ENCODE measurements at places on chromosomes 2 and 18.
A peak's percentile ranks its signal among the peaks of the same experiment; 100 is the strongest.

GRCh38 chr2:200212862-200213425 lies 93.5 kb upstream of the SPATS2L start:
- no peaks in the 10 kb centered on the region for H3K4me1 ChIP-seq
- no peaks in the 10 kb centered on the region for H3K27me3 ChIP-seq
- no peaks in the 10 kb centered on the region for H3K36me3 ChIP-seq
- no peak overlapping the region for H3K4me3 ChIP-seq

DNA sequence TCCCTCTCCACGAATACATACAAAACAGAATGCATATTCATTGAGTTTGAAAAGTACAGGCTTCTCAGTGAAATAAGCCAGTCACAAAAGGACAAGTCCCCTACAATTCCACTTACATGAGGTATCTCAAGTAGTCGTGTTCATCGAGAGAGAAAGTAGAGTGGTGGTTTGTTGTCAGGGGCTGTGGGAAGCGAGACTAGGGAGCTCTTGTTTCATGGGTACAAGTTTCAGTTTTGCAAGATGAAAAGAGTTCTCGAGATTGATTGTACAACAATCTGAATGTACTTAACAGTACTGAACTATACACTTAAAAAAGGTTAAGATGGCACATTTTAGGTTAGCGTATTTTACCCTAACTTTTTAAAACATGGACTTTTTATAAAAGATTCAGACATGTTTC lies 71.5 kb upstream of the TTC39C start:
- no peaks in the 10 kb centered on the region for H3K27me3 ChIP-seq
- no peak for DNase-seq
- no peak overlapping the region for H3K27ac ChIP-seq

- peaks cover 5% of the 10 kb centered on the region for H3K4me1 ChIP-seq
- H3K27ac ChIP-seq = peak overlapping the region; percentile 80
- H3K27me3 ChIP-seq = no peaks in the 10 kb centered on the region
- no peaks in the 10 kb centered on the region for H3K36me3 ChIP-seq
- peak overlapping the region; percentile 70 for H3K4me3 ChIP-seq
- peak; percentile 70 for DNase-seq
These were observed 3.0 kb downstream of the ZNF516 start for GRCh38 chr18:76491776-76492668.

DNA sequence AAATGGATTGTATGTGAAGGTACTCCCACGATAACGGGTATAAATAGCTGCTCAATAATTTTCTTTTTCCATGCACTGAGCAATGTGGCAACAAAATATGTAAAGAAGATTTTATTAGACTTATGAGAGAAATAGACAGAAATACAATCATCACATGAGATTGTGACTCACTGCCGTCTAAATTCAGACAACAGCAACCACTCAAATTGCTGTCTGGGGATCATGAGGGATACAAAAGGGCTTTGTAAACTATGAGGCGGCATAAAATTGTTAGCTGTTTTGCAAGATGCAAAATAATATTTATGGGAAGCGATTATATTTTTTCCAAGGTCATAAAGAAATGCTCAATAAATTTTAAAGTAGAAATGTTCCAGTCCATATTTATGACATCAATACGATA lies 259.1 kb upstream of the AGAP1 start:
- no peaks in the 10 kb centered on the region for H3K27me3 ChIP-seq
- H3K4me1 ChIP-seq = peaks cover 14% of the 10 kb centered on the region
- H3K27ac ChIP-seq = no peak overlapping the region
- no peaks in the 10 kb centered on the region for H3K36me3 ChIP-seq
- no peak for DNase-seq

- no peaks in the 10 kb centered on the region for H3K27me3 ChIP-seq
- H3K4me1 ChIP-seq = peaks cover 3% of the 10 kb centered on the region
- H3K36me3 ChIP-seq = no peaks in the 10 kb centered on the region
- no peak overlapping the region for H3K4me3 ChIP-seq
- no peak for DNase-seq
- no peak overlapping the region for H3K27ac ChIP-seq
These were observed 59.4 kb downstream of the RNF152 start for GRCh38 chr18:61833387-61833786.

GRCh38 chr2:16960579-16960978 lies 294.9 kb upstream of the CYRIA start:
- no peaks in the 10 kb centered on the region for H3K36me3 ChIP-seq
- no peaks in the 10 kb centered on the region for H3K27me3 ChIP-seq
- H3K4me3 ChIP-seq = no peak overlapping the region
- DNase-seq = no peak
- H3K27ac ChIP-seq = no peak overlapping the region
- H3K4me1 ChIP-seq = no peaks in the 10 kb centered on the region

GRCh38 chr2:18777250-18777812 lies 188.0 kb upstream of the NT5C1B start:
- no peak for DNase-seq
- no peaks in the 10 kb centered on the region for H3K27me3 ChIP-seq
- H3K4me3 ChIP-seq = no peak overlapping the region
- H3K36me3 ChIP-seq = no peaks in the 10 kb centered on the region
- H3K4me1 ChIP-seq = no peaks in the 10 kb centered on the region

GRCh38 chr18:49510393-49511115 lies 23.5 kb upstream of the C18orf32 start:
- H3K36me3 ChIP-seq = no peaks in the 10 kb centered on the region
- peak; percentile 13 for DNase-seq
- no peak overlapping the region for H3K27ac ChIP-seq

DNA sequence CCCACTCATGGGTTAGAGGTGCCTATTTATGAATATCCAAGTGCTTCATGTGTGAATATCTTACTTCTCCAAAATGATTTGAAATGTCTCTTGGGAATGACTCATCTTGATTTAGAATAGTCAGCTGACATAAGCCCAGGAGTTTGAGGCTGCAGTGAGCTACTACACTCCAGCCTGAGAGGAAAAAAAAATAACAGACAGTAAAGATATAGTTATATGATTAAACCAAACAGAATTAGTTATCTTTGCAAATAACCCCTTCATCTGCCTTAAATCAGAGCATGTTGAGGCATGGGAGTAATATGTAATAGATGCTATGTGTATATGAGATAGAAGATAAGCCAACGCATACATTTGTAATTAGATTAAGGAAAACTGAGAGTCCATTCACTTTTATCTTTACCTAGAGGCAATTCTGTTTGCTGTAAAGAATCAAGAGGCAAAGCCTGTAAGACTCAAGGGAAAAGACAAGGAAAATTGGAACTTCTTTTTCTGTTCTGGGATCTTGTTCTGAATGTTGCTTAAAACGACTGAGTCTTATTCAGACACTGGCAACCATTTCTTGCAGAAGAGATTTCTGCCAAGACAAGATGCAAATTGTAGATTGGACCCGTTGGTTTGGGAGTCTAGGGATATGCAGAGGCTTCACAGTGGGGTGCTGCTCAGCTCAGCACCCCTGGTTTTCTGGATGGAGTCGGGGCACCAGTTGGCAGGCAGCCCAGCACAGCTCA lies 104.4 kb downstream of the LIPG start:
- H3K4me1 ChIP-seq = peaks cover 10% of the 10 kb centered on the region
- no peak for DNase-seq
- H3K27me3 ChIP-seq = no peaks in the 10 kb centered on the region
- H3K27ac ChIP-seq = no peak overlapping the region

- H3K4me3 ChIP-seq = no peak overlapping the region
These were observed 275.6 kb upstream of the CXCR4 start for GRCh38 chr2:136393514-136393913.

GRCh38 chr18:23259701-23260681 lies 124.7 kb downstream of the CABLES1 start:
- peak overlapping the region; percentile 78 for H3K27ac ChIP-seq
- H3K4me3 ChIP-seq = peak overlapping the region; percentile 26
- H3K36me3 ChIP-seq = no peaks in the 10 kb centered on the region
- peak; percentile 71 for DNase-seq

GRCh38 chr18:55189972-55190371 lies 230.7 kb upstream of the CCDC68 start:
- no peak overlapping the region for H3K27ac ChIP-seq
- H3K36me3 ChIP-seq = no peaks in the 10 kb centered on the region
- no peaks in the 10 kb centered on the region for H3K4me1 ChIP-seq
- H3K4me3 ChIP-seq = no peak overlapping the region
- DNase-seq = no peak
- H3K27me3 ChIP-seq = no peaks in the 10 kb centered on the region

- H3K4me1 ChIP-seq = peaks cover 7% of the 10 kb centered on the region
- H3K27me3 ChIP-seq = no peaks in the 10 kb centered on the region
- no peaks in the 10 kb centered on the region for H3K36me3 ChIP-seq
- H3K4me3 ChIP-seq = no peak overlapping the region
These were observed 148.4 kb downstream of the DOCK10 start for GRCh38 chr2:224893848-224894247.

DNA sequence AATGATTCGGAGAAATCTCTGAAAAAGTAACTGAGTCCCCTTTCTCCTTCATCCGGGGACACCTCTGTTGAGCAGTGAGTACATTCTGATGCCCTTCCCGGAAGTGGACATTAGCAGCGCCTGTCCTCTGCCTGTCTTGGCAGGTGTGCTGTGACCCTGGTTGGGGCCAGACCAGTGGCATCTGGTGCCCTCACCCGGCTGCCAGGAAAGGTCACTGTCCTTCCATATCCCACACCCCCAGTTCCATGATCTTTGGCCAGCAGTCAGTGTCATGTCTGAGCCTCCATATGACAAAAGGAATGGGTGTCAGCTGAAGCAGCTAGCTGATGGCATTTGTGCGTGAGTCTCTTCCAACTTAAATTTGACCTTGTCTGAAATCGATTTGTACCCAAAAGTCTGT lies 128.1 kb downstream of the NCK2 start:
- no peaks in the 10 kb centered on the region for H3K36me3 ChIP-seq
- no peak for DNase-seq
- peaks cover 18% of the 10 kb centered on the region for H3K4me1 ChIP-seq
- no peaks in the 10 kb centered on the region for H3K27me3 ChIP-seq
- H3K27ac ChIP-seq = no peak overlapping the region
- no peak overlapping the region for H3K4me3 ChIP-seq

DNA sequence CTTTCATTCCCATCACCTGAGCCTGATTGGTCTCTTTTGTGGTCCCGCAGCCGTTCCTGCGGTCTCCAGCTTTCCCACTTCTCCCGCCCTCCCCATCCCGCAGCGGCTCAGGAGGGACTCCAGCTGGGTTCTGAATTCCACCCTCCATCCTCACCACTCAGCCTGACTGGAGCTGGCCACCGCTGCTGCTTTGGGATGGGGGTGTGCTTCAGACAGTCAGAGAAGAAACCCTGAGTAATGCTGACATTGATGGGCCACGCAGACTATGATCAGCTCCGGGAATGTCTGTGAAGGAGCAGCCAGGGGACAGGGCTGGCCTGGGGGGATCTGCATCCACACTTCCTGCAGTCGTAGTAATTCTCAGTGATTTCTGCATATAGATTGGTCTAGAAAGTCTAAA lies 45.9 kb upstream of the TXNDC2 start:
- H3K27ac ChIP-seq = no peak overlapping the region
- H3K4me1 ChIP-seq = peaks cover 5% of the 10 kb centered on the region
- H3K36me3 ChIP-seq = no peaks in the 10 kb centered on the region
- no peak overlapping the region for H3K4me3 ChIP-seq
- DNase-seq = no peak
- no peaks in the 10 kb centered on the region for H3K27me3 ChIP-seq

DNA sequence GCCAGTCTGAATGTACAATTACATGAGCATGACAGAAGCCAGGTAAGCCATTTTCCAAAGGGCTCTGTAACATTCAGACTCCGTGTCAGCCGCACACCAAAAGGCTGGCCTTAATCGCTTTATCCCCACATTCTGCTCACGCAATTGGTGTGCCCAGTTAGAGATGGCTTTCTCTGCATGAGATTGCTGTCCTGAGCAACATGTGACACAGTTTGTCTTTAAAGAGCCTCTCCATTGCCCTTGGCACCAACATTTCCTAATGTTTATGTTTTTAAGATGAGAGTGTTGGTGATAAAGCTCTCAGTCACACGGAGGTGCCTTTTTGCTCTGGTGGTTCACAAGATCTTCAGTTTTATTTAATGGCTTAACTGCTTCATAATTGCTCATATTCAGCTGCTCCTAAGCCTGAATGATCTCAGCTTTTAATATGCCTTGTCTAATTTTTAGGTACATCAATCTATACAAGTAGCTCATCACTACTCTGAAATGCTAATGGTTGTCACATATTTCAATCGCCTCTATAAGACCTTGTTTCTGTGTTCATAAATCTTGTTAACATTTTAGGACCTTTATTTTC lies 164.8 kb upstream of the ACVR2A start:
- no peaks in the 10 kb centered on the region for H3K4me1 ChIP-seq
- H3K36me3 ChIP-seq = no peaks in the 10 kb centered on the region
- no peaks in the 10 kb centered on the region for H3K27me3 ChIP-seq
- no peak for DNase-seq

DNA sequence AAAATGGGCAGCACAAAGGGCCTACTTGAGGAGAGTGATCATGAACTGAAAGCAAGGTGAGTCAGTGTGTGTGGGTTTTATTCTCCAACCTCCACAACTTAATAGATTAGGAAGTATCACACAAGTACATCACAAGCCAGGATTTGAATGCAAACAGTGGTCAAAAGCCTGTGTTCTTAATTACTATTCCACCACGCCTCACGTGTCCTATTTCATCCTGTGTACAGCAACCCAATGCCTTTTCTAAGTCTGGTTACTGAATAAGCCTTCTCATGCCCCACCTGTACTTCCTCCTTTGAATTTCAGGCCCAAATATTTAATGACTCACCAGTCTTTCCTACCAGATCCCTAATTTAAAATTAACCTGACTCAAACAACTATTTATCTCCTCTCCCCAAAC lies 755.7 kb upstream of the SLC8A1 start:
- H3K4me3 ChIP-seq = no peak overlapping the region
- H3K27ac ChIP-seq = no peak overlapping the region
- H3K4me1 ChIP-seq = no peaks in the 10 kb centered on the region
- H3K27me3 ChIP-seq = no peaks in the 10 kb centered on the region
- no peak for DNase-seq
- H3K36me3 ChIP-seq = no peaks in the 10 kb centered on the region

- H3K27me3 ChIP-seq = no peaks in the 10 kb centered on the region
- H3K36me3 ChIP-seq = no peaks in the 10 kb centered on the region
- no peak overlapping the region for H3K27ac ChIP-seq
- H3K4me1 ChIP-seq = no peaks in the 10 kb centered on the region
These were observed 27.9 kb downstream of the TGFBRAP1 start for GRCh38 chr2:105301646-105302045.

DNA sequence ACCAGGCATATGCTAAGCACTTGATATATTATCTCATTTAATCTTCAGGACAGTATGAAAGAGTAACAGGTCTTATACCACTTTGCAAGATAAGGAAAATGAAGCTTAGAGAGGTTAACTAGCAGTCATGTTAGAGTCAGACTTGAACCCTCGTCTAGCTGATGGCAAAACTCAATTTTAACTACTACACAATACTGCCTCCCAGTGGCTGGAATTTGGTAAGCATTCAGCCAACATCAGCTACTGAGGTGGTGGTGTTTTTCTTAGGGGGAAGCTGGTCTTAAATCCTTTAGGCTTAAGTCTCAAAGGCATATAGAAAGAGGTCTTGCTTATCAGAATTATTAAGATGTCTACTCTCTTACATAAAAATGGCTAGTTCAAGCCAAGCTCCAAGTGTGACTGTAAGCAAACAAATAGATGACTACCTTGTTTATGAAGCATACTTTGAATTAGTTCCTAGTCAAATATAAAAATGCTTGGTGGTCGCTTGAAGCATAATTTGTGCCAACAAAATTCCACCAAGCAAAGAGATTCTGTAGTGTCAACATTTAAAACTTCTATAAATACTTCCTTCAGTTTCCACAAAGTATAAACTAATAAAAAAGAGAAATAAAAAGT lies 325.4 kb upstream of the FIGN start:
- H3K27me3 ChIP-seq = no peaks in the 10 kb centered on the region
- no peak overlapping the region for H3K4me3 ChIP-seq
- no peaks in the 10 kb centered on the region for H3K4me1 ChIP-seq
- H3K27ac ChIP-seq = no peak overlapping the region
- no peaks in the 10 kb centered on the region for H3K36me3 ChIP-seq

- no peak overlapping the region for H3K4me3 ChIP-seq
- no peaks in the 10 kb centered on the region for H3K36me3 ChIP-seq
- DNase-seq = no peak
- no peak overlapping the region for H3K27ac ChIP-seq
- H3K4me1 ChIP-seq = peaks cover 1% of the 10 kb centered on the region
These were observed 239.1 kb upstream of the EPAS1 start for GRCh38 chr2:46058140-46058539.

All from ovary (tissue), 10 donors.